ENCODE measurements at places on chromosomes 4 and X.

DNA sequence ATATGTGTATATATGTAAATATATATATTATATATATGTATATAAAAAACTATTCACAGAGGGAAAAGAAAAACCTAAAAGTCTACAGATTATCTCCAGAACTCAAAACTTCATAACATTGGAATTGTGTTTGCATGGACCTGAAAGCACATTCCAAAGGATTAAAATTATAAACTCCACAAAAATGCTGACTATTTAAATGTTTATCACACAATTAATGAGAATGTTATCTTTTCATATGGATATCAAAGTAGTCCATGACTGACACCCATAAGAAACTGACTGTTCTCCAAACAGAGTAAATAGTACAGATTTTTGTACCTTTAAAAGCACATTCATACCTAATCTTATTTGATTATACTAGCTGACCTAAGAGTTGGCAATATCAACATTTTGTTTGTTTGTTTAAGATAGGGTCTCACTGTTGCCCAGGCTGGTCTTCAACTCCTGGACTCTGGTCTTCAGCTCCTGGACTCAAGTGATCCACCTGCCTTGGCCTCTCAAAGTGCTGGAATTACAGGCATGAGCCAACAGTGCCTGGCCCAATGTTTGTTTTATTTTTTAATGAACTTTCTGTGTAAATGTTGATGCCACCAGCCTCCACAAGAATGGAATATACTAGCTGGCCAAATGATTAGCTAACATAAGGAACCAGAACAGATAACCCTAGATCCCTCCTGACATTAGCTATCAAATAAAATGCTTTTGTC, 50.0 kb downstream of the SLC39A8 start:
- DNase-seq = no peak

GRCh38 chr4:106080376-106080775, 185.1 kb downstream of the NPNT start:
- DNase-seq = no peak

- DNase-seq = no peak
Measured at GRCh38 chrX:149365061-149365460, 140.0 kb downstream of the IDS start.

GRCh38 chr4:84673475-84674240, 90.7 kb downstream of the CDS1 start:
- DNase-seq = no peak

GRCh38 chr4:186557061-186557460, 1.7 kb upstream of the MTNR1A start:
- no peak for DNase-seq

- DNase-seq = no peak
Measured at GRCh38 chr4:70678383-70678999, 9.8 kb upstream of the UTP3 start.

GRCh38 chrX:109782994-109783700, 50.1 kb upstream of the ACSL4 start:
- DNase-seq = no peak

GRCh38 chrX:109362101-109362500, 119.8 kb downstream of the GUCY2F start:
- DNase-seq = no peak

DNA sequence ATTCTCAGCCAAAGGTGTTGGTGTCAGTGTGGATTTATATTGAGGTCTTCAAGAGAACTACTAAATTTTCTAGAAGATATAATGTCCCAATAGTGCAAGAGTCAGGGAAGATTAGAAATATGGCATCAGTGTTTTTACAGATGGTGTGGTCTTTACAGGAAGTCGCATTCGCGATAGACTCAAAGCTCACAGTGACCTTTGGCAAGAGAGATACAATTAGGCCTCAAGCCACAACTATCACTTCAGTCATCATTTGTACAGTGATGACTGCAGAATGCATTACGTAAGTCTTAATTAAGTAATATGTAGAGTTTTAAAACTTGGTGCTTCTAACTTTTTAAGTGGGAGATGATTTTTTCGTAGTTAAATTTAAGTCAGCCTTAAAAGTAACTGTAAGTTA, 237.2 kb upstream of the FSTL5 start:
- no peak for DNase-seq

GRCh38 chr4:80201252-80202151, 4.2 kb downstream of the PRDM8 start:
- peak; percentile 75 for DNase-seq

GRCh38 chr4:46372878-46373277, 17.1 kb downstream of the GABRA2 start:
- no peak for DNase-seq

- no peak for DNase-seq
Measured at GRCh38 chr4:162952232-162952631, 214.5 kb downstream of the NAF1 start.

DNA sequence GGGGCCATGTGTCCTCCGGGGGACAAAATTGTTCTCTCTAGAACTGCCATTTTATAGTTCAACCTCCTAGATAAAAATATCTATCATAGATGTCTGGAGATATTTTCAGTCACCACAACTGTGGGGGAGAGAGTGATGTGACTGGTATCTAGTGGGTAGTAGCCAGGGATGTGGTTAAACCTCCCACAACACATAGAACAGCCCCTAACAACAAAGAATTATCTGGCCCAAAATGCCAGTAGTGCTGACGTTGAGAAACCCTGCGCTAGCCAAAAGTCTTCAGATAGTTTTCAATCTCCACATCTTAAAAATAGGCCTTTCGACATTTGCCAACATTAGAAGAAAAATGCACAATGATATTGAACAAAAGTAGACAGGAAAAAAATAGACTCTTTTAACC, 19.0 kb upstream of the SUPT20HL2 start:
- DNase-seq = no peak

DNA sequence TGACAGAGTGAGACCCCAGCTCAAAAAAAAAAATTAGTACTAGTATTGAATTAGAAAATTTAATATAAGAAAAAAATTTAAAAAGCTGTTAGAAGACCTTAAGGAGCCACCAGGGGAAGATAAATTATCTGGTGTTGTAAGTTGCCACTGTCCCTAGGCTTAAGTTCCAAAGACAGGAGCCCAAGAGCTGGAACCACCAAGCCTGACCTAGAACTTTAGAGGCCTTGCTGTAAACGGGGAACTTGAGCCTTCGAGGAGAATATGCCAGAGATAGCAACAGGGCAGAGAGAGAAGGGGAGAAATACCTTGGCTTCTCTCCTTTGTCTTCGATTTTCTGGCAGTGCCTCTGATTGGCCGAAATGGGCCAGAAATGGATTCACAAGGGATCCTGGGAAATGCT, 8.9 kb downstream of the USP53 start:
- no peak for DNase-seq

- no peak for DNase-seq
Measured at GRCh38 chrX:39220952-39221351, 419.7 kb downstream of the MID1IP1 start.

- no peak for DNase-seq
Measured at GRCh38 chrX:1139185-1139500, 73.3 kb downstream of the CRLF2 start.

GRCh38 chr4:111209706-111210105, 586.8 kb upstream of the PITX2 start:
- DNase-seq = no peak

GRCh38 chr4:6327220-6327917, 57.7 kb downstream of the WFS1 start:
- DNase-seq = peak; percentile 74

DNA sequence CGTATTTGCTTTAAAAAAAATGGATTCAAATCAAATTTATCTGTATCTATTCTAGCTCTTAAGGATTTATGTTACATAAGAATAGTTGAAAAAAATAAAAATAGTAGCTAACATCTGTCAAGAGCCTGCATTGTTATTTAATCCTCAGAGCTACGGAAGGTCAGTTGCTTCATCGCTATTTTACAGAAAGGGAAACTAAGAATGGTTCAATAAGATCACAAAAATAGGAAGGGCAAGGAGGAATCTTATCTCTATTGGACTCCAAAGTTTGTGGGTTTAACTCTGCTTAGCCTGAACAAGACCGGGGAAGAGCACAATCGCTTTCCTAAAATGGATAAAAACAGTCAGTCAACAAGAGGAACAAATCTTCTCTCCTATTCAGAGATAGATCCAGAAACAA, 270.2 kb upstream of the SMIM31 start:
- DNase-seq = no peak

GRCh38 chr4:138181287-138181686, 60.9 kb downstream of the SLC7A11 start:
- no peak for DNase-seq

DNA sequence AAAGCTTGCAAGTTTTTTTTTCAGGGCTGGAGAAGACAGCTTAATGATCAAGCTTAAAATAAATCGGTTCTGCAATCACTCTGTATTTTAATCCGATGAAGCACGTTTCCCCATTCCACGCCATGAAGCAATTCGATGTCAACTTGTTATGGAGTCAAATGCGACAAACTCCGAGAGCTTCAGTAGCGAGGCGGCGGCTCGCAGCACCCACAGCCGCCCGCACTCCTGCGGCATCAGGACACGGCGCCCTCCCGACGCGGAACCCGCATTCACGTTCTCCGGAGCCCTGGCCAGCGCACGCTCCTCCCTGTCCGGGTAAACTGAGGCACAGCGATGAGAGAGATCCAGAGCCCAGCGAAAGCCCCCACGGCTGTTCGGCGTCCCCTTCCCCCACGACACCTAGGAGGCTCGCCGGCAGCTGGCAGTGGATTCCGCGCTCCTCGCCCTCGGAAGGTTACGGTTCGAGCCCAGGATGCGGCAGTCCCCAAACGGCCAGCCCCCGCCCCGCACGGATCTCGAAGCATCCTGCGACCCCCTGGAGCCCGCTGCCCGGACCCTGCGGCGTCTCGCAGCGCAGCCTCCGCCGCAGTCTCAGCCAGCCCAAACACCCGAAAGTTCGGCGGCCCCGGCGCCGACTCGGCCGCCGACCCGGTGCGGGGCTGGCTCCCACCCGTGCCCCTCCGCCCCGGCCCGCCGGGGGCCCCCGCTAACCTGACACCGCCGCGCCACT, 507 bp downstream of the MFAP3L start:
- DNase-seq = no peak

DNA sequence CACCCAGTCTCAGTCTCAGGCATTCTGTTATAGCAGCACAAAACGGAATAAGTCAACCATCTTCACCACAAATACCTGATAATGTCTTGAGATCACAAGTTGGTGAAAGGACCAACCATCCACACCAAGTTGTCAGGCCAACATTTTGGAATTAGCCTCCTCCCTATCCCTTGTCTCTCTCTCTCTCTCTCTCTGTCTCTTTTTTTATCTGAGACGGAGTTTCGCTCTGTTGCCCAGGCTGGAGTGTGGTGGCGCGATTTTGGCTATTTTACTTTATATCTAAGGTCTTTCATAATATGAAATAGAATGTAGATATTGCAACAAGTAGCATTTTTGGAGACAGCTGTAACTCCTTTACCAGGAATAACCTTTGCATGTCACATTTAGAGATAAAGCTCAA, 15.7 kb downstream of the ADH1A start:
- DNase-seq = no peak

- no peak for DNase-seq
Measured at GRCh38 chr4:186297013-186297645, 31.1 kb downstream of the F11 start.

- no peak for DNase-seq
Measured at GRCh38 chr4:89598602-89599001, 238.4 kb downstream of the SNCA start.

- no peak for DNase-seq
Measured at GRCh38 chr4:124861761-124862160, 149.2 kb upstream of the ANKRD50 start.

- DNase-seq = no peak
Measured at GRCh38 chr4:3215256-3215655, 33.7 kb upstream of the MSANTD1 start.

- DNase-seq = no peak
Measured at GRCh38 chrX:68832101-68832416, 3.2 kb downstream of the EFNB1 start.

- no peak for DNase-seq
Measured at GRCh38 chr4:147370473-147370872, 110.4 kb upstream of the EDNRA start.
